ENCODE measurements at places on chromosomes 7 and 10.

DNA sequence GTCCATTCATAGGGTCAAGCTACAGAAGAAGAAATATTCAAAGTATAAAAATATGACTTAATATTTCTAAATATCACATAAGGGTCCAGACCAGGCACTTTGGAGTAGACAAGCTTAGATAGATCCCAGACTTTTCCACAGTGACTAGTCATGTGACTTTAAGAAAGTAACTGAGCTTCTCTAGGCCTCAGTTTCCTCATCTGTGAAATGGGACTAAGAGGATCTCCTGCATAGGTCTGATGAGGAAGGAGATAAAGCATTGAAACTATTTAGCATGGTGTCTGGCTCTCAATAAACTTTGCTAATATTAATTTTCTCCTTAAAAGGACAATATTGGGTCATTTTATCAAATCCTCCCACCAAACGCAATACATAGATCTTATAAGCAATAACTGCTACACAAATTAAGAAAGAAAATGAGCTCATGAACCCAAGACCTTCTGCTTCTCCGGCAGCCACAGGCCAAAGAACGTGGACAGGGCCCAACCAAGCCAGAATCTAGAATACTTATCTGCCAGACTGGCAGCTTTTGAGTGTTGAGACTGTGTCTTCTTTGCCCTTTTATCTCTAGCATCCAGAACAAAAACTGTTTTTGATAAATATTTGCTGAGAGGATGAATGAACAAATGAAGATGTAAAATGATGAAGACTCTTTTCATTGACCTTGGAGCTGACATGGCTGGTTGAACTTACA lies 1.6 kb upstream of the TARP start:
- no peak for DNase-seq

- no peak for DNase-seq
These were observed 9.4 kb upstream of the NKX2-3 start for GRCh38 chr10:99523251-99523773.

GRCh38 chr10:77710081-77710551 lies 72.5 kb upstream of the KCNMA1 start:
- no peak for DNase-seq

GRCh38 chr10:128306966-128307365 lies 180.7 kb upstream of the MKI67 start:
- no peak for DNase-seq

DNA sequence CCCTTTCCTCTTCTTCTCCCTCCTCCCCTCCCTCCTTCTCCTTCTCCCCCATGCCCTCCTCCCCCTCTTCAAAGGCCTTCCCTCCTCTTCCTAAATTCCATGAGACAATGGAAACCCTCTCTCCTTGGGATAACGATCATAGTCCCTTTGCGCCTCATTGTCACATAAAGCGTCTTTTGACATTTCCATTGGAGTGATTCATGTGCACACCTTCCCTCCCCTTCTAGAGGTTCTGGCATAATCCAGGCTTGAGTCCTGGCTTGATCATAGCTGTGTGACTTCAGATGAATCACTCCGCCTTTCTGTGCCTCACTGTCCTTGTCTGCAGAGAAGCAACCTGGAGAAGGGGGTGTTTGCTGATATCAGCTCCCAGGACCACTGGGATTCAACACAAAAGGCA lies 204.2 kb downstream of the TNS3 start:
- DNase-seq, result no peak

- no peak for DNase-seq
These were observed 8.1 kb downstream of the TRIM8 start for GRCh38 chr10:102652170-102652916.

GRCh38 chr7:20581956-20582355 lies 33.5 kb upstream of the ABCB5 start:
- DNase-seq, result peak; percentile 18

GRCh38 chr10:30115626-30115940 lies 56.2 kb upstream of the JCAD start:
- DNase-seq, result no peak

DNA sequence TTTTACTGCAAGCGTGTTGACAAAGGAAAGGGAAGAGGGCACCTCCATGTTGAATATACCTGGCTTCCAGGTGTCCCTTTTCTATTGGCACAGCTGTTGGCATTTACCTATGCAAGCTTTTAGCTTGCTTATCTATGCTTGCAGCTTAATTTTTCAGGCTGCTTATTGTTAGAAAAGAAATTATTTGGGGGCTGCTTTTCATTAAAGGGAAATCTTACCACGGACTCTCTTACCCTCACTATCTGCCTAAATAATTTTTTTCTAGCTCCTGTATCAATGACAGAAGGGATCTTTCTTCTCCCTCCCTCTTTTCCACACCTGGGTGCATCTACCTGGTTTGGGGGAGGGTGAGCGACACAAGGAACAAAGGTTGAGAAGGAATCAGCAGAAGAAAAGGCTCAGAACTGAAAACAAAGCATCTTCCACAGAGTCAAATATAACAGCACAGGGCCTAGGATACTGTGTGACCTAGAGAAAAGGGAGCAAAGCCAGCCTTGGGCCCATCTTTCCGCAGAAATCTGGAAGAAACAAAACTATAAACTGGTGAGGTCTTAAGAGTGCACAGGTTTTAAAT lies 15.2 kb upstream of the GJC3 start:
- no peak for DNase-seq

- DNase-seq, result no peak
These were observed 442.1 kb downstream of the GRID1 start for GRCh38 chr10:85924382-85925102.

- DNase-seq, result no peak
These were observed 238.8 kb upstream of the BMPER start for GRCh38 chr7:33666531-33666930.

- no peak for DNase-seq
These were observed 39.8 kb downstream of the FOXI2 start for GRCh38 chr10:127776816-127777215.

DNA sequence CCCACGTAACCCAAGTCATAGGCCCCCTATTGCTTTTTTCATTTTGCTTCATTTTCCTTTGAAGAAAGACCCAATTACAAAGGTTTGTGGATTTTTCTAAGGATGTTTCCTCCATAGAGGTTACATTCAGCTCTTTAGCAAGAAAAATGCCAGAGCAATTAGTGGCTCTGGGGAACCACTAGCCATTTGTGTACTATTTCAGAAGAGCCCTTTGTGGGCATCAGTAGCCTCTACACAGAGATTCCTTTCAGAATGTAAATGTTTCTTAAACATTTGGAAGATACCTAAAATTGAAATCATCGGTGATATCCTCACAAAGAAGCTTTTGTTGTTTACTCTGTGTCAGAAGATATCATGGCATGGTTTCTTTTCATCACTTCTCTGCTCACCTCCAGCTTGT lies 291.0 kb upstream of the KMT2E start:
- no peak for DNase-seq

DNA sequence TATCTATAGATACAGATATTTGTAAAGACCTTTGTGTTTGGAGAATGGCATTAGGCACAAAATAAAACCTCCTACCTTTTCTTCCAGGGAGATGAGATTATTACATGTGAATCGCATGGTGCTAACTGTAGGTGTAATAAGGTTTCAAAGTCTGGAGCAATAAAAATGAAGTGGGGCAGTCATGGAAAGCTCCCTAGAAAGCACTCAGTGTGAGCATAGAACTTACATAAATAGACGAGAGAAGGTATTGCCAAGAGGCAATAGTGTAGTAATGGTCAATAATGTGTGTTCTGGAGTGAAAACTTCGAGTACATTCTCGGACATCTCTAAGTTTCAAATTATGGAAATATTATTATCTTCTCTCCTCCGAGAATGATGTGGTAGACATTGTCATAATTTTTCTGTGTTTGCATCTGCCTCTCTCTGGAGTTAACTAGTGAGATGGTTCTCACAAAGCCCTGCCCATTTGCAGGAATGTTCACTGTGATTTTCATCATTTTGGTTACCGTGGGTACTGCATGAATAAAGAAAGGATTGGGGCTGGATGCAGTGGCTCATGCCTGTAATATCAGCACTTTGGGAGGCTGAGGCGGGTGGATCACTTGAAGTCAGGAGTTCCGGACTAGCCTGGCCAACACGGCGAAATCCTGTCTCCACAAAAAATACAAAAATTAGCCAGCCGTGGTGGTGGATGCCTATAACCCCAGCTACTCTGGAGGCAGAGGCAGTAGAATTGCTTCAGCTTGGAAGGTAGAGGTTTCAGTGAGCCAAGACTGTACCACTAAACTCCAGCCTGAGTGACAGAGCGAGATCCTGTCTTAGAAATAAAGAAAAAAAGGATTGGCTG lies 10.6 kb downstream of the VIM start:
- peak; percentile 88 for DNase-seq

GRCh38 chr7:137026176-137026500 lies 157.7 kb downstream of the CHRM2 start:
- peak; percentile 27 for DNase-seq

DNA sequence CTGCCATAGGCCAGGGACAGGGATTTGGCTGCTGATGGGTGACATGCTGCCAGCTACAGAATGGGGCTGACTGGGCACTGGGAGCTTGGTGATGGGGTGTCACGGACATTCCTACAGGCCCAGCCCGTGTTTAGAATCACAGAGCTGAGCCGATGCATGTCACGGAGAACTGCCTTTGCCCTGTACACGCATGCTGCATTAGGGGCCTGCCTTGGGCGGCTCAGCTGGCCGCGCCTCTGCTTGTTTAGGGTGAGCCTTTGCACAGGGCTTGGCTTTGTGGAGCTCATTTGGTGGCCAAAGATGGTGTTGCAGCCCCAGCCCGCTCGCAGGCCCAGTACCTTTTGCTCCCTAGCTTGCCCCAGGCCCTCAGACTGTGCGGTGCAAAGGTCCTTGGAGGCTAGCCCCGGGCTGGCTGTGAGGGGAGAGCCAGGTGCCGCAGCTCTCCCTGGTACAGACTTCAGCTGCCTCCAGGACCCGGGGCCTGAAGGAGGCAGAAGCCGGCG lies 108.4 kb upstream of the BTBD16 start:
- DNase-seq, result no peak

DNA sequence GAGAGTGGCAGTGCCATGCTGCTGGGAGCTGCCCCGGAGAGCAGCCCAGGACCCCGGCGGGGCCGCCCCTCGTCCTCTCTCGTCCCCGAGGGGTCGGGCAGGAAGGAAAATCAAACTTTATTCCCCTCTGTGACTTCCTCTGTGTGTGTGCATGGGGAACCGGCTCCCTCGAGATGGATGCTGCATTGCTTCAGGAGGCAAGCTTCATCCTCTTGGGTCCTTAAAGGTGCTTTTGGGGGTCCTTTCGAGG lies 726 bp downstream of the MCU start:
- no peak for DNase-seq

DNA sequence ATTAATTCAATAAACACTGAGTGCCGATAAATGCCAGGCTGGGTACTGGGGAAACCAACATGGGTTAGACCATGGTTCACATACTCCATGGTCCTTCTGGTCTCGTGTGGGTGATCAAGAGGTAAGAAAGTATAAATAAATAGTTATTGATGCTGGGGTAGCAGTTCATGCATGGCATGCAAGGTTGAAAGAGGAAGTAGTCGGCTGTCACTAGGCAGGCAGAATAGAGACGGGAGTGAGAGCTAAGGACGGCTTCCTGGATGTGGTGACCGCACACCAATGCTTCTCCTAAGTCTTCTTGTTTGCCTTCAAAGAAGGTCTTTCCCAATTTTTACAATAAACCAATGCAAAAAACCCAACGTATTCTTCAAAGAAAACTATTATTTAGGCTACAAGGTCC lies 208.6 kb downstream of the ADAM12 start:
- no peak for DNase-seq

- no peak for DNase-seq
These were observed 2.0 kb upstream of the CTBP2 start for GRCh38 chr10:125162120-125162931.

- no peak for DNase-seq
These were observed 507.1 kb upstream of the C7orf33 start for GRCh38 chr7:148083448-148083847.

DNA sequence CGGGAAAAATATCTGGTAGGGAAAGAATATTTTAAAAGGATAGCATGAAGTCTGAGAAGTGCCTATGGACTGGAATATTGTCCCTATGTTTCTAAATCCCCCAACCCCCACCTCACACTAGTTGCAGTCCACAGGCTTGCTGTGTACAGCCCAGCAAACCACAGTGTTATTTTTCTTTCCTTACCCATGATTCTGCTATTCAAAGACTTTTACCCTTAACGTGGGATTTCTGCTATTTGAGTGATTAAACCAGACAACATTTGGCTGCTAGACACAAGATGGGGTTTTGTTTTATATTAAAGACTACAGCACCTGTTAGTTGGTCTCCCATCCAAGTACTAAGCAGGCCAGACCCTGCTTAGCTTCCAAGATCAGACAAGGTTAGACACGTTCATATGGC lies 120.5 kb upstream of the MYO3A start:
- DNase-seq, result no peak

DNA sequence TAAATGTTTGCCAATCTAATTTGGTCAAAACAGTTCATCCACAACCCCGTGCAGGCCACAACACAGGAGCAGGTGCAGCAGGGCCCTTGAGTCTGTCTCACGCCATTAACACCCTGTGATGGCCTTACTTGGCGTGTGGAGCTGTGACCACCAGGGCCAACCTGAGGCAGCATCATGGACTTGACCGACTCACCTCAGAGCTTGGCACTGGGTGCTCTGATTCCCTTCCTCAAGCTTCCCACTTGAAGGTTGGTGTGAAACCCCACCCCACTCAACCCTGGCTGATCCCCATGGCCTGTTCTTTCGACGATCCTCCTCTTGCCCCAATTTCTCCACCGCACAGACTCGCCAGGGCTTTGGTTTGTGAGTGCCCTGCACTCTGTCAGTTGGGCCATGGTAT lies 623.1 kb downstream of the PTPRN2 start:
- no peak for DNase-seq

- DNase-seq, result no peak
These were observed 47.1 kb downstream of the NXPH1 start for GRCh38 chr7:8480527-8480926.

DNA sequence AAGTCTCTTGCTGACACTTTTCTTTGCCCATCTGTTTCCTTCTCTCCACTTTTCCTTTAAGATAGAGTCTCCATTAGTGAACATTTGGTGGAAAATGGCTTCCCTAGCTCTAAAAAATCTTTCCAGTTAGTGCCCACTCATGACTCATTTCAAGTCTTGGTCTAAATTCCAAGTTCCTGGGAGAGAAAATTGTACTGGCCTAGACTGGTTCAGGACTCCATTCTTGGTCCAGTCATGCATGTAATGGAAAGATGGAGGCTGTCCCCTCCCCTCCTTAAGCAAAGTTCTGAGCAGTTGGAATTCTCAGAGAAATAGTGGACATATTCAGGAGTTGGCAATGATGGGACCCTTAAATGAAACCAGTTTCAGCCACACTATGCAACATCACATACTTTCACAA lies 3.8 kb upstream of the ALDH18A1 start:
- peak; percentile 59 for DNase-seq
